ENCODE measurements at places on chromosomes 1 and 21.

GRCh38 chr1:6041432-6042062, 4.1 kb upstream of the KCNAB2 start:
- no peak for DNase-seq

GRCh38 chr1:208203127-208203847, 40.9 kb downstream of the PLXNA2 start:
- DNase-seq = peak; percentile 84

DNA sequence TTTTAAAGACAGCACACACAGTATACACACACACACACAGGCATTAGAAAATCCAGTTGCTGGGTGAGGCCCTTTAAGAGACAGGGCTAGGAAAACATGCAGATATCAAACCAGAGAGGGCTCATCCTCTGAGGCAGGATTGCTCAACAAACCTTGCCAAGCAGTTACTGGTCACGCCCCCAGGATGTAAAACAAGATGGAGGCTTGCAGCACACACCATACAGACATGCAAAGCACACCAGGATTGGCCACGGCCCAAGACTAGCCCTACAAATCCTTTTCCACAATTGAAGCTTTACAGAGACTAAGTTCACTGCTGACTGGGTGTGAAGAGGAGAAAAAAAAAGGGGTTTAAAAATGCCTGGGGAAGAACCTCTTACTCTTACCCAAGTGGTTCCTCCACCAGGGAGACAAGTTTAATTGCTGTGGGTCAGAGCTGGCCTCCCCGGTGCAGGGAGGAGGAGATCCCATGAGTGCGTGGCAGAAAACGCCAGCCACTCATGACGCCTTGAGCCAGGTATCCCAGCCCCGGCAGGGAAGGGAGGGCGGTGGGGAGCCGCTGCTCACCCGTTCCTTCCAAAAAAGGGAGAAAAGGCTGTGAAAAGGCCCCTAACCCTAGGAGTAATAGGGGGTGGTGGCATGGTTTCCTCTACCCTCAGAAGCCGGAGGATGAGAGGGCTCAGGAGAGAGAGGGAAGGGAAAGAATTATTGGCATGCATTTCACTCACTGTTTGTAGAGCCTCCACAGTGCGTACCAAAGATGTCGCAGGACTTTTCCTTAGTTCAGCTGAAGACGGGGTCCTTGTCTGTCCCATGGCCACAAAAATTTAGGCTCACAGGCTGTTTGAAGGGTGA, 594.6 kb upstream of the ZP4 start:
- no peak for DNase-seq

GRCh38 chr1:62437273-62437940, 558 bp downstream of the USP1 start:
- DNase-seq = peak; percentile 11

GRCh38 chr1:228396770-228397662, 9.6 kb downstream of the TRIM11 start:
- DNase-seq = no peak

GRCh38 chr1:41329662-41330587, 31.3 kb upstream of the FOXO6 start:
- DNase-seq = no peak

GRCh38 chr1:36320767-36321118, 2.7 kb downstream of the EVA1B start:
- no peak for DNase-seq

DNA sequence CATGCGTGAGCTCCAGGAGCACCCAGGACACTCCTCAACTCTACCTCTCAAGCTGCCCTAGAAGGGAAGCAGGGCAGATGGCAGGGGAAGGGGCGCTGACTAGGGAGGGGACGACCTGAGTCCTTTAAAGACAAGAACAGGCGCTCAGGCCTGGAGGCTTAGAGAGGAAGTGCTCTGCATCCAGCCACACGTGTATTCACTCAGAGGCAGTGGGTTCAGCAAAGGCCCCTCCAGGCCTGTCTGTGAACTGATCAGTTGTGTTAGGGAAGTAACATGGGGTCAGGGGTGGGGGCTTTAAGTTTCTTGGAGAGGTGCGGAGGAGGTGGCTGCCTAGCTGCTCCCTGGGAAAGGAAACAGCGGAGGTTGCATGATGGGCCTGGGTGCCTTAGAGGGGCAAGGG, 37.1 kb upstream of the ARF1 start:
- DNase-seq = no peak

DNA sequence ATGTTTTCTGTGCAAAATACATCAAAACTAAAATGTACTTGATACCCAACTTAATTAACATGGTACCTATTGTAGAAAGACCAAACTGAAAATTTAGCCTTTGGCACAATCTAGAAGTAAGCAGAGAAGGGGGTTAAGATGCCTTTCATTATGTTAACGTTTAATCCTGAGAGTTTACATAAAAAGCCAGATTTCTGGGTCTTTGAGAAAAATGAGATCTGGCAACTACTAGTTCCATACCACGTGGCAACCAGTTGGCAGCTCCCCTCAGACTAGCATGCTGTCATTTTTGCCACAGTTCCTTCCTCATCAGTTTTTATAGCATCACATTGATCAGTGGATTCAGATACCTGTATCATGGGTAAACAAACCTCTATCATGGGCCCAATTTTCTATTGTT, 1.5 kb downstream of the RO60 start:
- DNase-seq = peak; percentile 15

DNA sequence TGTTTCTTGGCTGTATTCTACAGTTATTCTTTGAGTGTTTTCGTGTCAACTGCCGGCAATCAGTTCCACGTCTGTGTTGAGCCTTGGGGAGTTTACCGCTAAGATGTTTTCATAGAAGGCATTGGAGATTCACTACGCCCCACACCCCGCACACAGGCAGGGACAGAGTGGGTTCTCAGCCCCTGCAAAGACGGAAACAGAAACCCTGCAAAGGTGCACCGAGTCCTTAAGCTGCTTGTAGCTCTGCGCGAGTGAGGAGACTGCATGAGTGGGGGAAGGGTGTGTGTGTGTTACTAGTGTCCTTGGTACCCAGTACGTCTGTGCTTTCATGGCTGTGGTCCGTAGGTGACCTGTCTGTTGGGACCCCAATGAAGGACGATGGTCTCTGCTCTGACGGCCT, 1.9 kb downstream of the LHX4 start:
- DNase-seq = no peak

DNA sequence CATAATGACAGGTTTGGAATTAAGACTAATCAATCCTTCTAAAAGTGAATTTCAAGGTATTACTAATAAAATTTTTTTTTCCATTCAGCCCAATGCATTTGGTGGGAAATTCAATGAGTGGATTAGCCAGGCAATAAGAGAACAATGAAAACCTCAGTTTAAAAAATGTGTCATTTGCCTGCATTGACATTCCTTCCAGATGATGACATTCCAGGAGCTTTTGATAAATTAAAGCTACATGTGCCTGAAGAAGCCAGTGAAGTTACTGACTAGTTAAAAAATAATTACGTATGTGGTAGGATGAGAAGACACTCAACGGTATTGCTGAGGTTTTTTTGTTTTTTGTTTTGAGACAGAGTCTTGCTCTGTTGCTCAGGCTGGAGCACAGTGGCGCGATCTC, 37.9 kb upstream of the RC3H1 start:
- DNase-seq = no peak

GRCh38 chr1:174656409-174657059, 208.8 kb downstream of the GPR52 start:
- DNase-seq = no peak

- DNase-seq = peak; percentile 65
Observed at GRCh38 chr1:77533660-77534305, 148.7 kb downstream of the ZZZ3 start.

- DNase-seq = peak; percentile 47
Observed at GRCh38 chr1:190453550-190453949, 24.1 kb downstream of the BRINP3 start.

DNA sequence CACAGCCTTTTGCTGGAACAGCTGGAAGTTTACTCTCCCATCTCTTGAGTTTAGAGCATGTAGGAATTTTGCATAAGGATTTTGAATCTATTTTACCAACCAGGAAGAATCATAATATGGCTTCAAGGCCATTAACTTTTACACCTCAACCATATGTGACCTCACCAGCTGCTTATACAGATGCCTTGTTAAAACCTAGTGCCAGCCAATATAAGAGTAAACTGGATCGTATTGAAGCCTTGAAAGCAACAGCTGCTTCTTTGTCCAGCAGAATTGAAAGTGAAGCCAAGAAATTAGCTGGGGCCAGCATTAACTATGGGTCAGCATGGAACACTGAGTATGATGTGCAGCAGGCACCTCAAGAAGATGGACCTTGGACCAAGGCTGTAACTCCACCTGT, 65.4 kb downstream of the CEP350 start:
- no peak for DNase-seq

GRCh38 chr1:208808301-208808700, 564.1 kb upstream of the PLXNA2 start:
- DNase-seq = no peak

DNA sequence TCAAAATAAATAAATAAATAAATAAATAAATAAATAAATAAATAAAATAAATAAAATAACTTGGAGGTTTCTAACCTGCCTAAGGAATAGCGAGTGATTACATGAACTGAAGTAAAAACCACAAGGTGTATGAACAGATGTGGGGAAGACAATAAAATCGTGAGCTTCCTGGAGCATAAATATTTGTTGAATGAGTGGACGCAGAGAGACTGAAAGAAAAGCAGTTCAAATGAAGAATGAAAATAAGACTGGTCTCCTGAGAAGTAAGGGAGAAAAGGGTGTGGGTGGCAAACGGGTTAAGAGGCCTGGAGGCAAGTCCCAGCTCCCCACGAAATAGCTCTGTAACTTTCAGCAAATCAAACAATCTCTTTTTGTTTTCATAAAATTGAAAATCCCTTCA, 33.6 kb downstream of the CHML start:
- no peak for DNase-seq

DNA sequence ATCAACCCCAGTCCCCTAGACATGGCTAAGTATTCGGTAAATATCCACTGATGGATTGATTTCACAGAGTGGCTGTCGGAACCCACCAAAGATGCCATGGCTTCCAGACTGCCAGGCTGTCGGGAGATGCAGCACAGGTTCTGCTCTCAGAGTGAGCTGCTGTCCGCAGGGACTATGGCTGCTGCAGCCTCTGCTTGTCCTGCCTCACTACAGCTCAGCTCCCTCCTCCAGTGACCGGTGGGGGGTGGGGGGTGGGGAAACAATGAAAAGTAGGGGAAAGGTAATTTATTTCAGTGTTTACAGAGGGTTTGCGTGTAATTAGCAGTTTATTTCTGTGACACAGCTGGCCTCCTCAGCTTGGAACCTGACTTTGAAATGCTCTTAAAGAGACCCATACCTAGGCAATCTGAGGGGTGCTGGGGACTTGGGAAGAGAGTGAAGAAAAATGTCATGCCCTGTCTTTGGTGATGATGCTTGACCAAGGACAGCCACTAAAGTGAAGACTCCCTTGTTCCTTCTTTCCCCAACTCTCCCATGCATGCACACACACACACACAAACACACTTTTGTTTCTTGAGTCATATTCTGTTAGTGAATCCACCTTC, 109.0 kb downstream of the CACNA1E start:
- DNase-seq = no peak

DNA sequence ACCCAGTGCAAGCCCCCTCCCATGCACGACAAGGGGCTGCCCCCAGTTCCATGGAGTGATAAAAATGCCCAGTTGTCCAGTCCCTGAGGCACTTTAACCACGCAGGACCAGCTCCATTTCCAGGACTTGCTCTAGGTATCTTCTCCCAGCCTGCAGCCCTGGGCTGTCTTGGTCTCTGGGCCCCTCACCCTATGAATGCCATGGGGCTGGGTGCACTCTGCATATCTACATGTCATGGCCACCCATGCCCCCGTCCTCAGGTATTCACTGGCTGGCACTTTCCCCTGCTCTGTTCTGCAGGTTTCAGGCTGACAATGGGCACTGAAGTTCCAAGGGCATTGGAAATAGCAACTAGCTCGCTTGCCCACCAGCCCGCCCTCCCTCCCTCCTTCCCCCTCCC, 19.6 kb upstream of the C1orf174 start:
- DNase-seq = no peak

GRCh38 chr1:185412385-185413087, 95.5 kb upstream of the IVNS1ABP start:
- no peak for DNase-seq

DNA sequence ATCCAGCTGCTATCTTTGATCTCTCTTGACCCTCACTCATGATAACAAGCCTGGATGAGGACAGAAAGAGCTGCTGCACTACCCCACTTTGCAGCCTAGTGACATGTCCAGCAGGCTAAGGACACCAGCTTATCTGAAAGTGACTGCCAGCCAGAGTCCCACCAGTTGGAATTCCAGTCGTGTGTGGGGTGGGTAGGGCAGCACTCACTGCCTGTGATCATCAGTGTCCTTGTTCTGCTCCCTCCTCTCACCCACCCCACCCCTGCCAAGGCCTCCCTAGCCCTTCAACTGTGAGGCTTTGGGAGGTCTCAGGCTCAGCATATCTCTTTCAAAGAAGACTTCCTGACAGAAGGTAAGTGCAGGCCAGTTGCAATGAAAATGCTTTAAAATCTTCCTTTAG, 15.5 kb upstream of the NMNAT2 start:
- no peak for DNase-seq

DNA sequence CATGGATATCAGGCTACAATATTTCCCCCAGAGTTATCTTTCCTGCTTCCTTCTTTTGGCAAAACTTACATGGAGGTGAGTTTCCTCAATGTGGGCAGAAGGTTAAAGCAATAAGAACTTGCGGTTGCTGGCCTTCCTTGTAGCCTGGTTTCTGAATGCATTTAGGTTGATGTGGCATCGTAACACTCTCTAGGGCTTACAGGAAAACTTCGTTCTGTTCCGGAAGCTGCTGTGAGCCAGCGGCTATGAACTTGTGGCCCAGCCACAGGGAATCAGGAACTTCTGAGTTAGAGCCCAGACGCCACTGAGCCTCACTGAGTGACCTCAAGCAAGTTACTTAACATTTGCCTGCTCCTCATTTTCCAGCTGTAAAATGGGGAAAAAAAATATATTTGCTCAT, 623.4 kb upstream of the ADAMTS5 start:
- no peak for DNase-seq

- DNase-seq = no peak
Observed at GRCh38 chr1:27609618-27610240, 5.8 kb upstream of the AHDC1 start.

All from brain (organoid and tissue), 16 donors.